ENCODE measurements at places on chromosomes 6 and 20. TPM values are rescaled to one million over a fixed set of nuclear protein-coding genes. Genes with fewer than 3 reads are reported as not detected.

Gene PTP4A1
- total RNA-seq: 29.5 TPM

Gene PI16
- 88.6 TPM for total RNA-seq

Gene SIRPD
- total RNA-seq: not detected

Gene ANGPT4
- total RNA-seq: 0.98 TPM

- no peak overlapping the region for H3K27ac ChIP-seq
- no peak for DNase-seq
- H3K27me3 ChIP-seq: no peaks in the 10 kb centered on the region
- H3K4me3 ChIP-seq: no peak overlapping the region
- H3K36me3 ChIP-seq: no peaks in the 10 kb centered on the region
- no peaks in the 10 kb centered on the region for H3K4me1 ChIP-seq
These were observed 3.5 kb downstream of the TGM3 start for GRCh38 chr20:2299301-2299700.

DNA sequence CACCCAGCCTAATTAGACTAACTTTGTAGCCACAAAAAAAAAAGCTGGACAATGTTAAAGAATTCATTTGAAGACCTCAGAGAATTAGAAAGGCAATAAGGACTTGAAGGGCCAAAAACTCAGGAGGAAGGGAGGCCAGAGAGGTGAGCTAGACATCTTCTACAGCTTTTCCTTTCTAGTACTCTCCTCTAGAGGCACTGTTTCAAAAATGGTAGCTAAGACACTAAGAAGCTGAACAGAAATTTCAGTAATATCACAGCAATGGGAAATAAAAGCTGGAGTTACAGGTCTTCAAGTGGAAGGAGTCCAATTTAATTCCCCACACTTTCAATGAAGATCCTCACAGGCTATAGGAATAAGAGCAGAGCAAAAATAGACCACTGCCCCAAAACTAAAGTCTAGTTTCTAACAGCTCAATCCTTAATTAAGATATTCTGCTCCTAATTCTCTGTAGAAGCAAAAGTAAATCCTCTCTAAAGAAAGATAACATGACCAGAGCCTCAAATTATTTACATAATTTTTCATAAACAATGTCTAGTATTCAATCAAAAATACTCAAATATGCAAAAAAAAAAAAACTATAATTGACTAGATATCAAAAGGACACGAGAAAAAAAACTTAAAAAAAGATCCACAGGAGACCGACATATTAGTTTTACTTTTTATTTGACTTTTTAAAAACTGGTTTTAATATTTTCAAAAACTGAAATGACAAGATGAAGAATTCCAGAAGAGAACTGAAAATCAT lies 63.7 kb downstream of the RNGTT start:
- no peaks in the 10 kb centered on the region for H3K27me3 ChIP-seq
- H3K27ac ChIP-seq: no peak overlapping the region
- no peak for DNase-seq
- peaks cover 8% of the 10 kb centered on the region for H3K36me3 ChIP-seq
- no peaks in the 10 kb centered on the region for H3K4me1 ChIP-seq

DNA sequence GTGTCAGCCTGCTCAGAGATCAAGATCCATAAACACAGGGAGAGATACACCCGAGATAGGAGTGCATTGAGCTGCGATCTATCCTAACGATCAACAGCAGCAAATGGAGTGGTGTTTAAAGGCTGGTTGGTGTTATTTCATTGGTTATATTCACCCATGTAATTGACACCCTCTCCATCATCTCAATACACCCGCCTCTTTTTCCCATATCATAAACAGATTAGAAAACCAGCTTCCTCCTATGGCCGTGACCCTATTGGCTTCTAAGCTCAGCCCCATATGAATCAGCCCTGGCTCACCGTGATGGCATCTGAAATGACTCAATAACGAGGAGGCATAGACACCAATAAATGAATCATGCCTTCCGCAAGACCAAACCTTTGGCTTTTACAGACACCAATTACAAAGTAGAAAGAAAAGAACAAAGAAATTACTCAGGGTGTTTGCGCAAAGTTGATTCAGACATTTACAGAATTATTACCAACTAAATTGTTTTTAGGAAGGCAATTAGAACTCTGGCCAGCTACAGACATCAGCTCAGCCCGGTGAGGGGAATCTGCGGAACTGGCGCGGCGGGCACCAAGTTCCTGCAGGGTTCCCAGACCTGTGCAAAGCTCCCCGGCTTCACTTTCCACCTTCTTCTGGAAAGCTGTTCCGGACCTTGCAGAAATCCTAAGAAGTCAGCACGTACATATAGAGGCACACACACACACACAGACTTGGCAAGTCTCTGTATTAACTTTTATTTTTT lies 11.5 kb downstream of the PMEPA1 start:
- peak overlapping the region; percentile 53 for H3K27ac ChIP-seq

- H3K27ac ChIP-seq: no peak overlapping the region
- no peak for DNase-seq
- no peak overlapping the region for H3K4me3 ChIP-seq
These were observed 39.3 kb downstream of the PMEPA1 start for GRCh38 chr20:57670288-57671071.

- DNase-seq: no peak
- H3K36me3 ChIP-seq: no peaks in the 10 kb centered on the region
- H3K4me3 ChIP-seq: no peak overlapping the region
- peaks cover 23% of the 10 kb centered on the region for H3K4me1 ChIP-seq
These were observed 30.7 kb downstream of the SLC22A3 start for GRCh38 chr6:160378882-160379281.

- H3K4me3 ChIP-seq: no peak overlapping the region
- no peak overlapping the region for H3K27ac ChIP-seq
- peaks cover 9% of the 10 kb centered on the region for H3K4me1 ChIP-seq
- no peaks in the 10 kb centered on the region for H3K27me3 ChIP-seq
- no peaks in the 10 kb centered on the region for H3K36me3 ChIP-seq
- DNase-seq: no peak
These were observed 17.0 kb downstream of the CCDC167 start for GRCh38 chr6:37482606-37483251.

GRCh38 chr20:43590036-43590391 lies 723 bp upstream of the IFT52 start:
- peaks cover 20% of the 10 kb centered on the region for H3K4me1 ChIP-seq
- peak overlapping the region; percentile 81 for H3K4me3 ChIP-seq
- DNase-seq: no peak
- H3K27me3 ChIP-seq: no peaks in the 10 kb centered on the region
- no peaks in the 10 kb centered on the region for H3K36me3 ChIP-seq

DNA sequence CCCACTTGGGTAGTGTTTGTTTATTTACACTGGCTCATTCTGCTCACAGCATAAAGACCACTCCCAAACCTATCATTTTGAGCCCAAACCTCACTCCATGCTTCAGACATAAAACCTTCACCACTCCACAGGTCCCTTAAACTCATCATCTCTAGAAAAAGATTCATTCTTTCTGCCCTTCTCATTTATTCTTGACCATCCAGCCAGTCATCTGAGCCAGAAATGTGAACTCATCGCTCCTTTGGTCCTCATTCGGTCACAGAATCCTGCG lies 12.4 kb downstream of the TPMT start:
- no peak for DNase-seq
- no peak overlapping the region for H3K4me3 ChIP-seq
- no peaks in the 10 kb centered on the region for H3K4me1 ChIP-seq
- H3K27me3 ChIP-seq: no peaks in the 10 kb centered on the region

DNA sequence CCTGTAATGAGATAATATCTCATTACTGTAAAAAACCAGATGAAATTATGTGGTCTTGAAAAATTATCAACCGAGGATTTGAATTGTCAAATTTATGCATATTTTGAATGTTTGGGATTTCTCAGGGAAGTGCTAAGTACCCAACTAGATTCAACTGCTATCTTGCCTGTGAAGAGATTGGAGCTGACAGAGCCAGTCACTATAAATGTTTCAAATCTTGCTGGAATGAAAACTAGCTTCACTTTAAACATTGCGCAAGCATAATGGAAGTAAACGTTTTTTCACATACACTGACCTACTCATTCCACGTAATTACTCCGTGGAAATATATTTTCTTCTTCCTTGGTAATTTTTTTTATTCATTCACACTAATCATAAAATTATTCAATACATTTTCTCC lies 46.7 kb downstream of the TMEM170B start:
- peaks cover 7% of the 10 kb centered on the region for H3K4me1 ChIP-seq
- no peak overlapping the region for H3K27ac ChIP-seq

DNA sequence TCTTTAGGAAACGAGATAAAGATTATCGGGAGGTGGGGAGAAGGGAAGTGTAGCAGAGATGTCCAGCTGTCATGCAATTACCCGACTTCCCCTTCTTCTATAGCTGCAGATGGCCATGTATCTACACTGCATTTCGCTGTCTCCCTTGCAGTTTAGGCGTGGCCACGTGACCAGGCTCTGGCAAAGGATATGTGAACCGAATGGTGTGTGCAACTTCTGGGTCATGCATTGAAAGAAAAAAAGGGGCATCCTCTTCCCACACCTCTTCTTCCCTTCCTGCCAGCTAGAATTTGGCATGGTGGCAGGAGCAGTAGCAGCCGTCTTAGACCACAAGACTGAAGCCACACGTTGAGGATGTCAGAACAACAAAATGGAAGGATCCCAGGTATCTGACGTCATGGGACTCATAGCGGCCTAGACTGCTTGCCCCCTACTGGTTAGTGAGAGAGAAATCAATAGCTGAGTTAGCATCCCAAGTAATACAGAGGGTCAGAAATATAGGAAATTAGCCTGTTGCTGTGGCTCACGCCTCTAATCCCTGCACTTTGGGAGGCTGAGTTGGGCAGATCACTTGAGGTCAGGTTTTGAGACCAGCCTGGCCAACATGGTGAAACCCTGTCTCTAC lies 32.8 kb downstream of the TCF15 start:
- H3K27me3 ChIP-seq: no peaks in the 10 kb centered on the region
- no peak for DNase-seq
- H3K36me3 ChIP-seq: no peaks in the 10 kb centered on the region
- peaks cover 4% of the 10 kb centered on the region for H3K4me1 ChIP-seq
- no peak overlapping the region for H3K4me3 ChIP-seq

- no peak overlapping the region for H3K27ac ChIP-seq
- H3K4me3 ChIP-seq: no peak overlapping the region
- no peak for DNase-seq
- H3K4me1 ChIP-seq: no peaks in the 10 kb centered on the region
- no peaks in the 10 kb centered on the region for H3K36me3 ChIP-seq
- H3K27me3 ChIP-seq: no peaks in the 10 kb centered on the region
These were observed 795.1 kb upstream of the HS3ST5 start for GRCh38 chr6:115137910-115138309.
